Fibroblast of skin of left biceps (primary cell): ENCODE measurements at places on chromosomes 4 and X.

- DNase-seq, result no peak
Observed at GRCh38 chr4:187715466-187715865, 280.1 kb upstream of the ZFP42 start.

GRCh38 chr4:113094802-113095201 lies 45.3 kb downstream of the ANK2 start:
- no peak for DNase-seq

- no peak for DNase-seq
Observed at GRCh38 chrX:155231163-155231562, 14.9 kb downstream of the VBP1 start.

- DNase-seq, result peak; percentile 20
Observed at GRCh38 chr4:29336861-29337260, 1383.3 kb upstream of the PCDH7 start.

- DNase-seq, result peak; percentile 81
Observed at GRCh38 chr4:119300101-119300978, 21.6 kb downstream of the FABP2 start.

DNA sequence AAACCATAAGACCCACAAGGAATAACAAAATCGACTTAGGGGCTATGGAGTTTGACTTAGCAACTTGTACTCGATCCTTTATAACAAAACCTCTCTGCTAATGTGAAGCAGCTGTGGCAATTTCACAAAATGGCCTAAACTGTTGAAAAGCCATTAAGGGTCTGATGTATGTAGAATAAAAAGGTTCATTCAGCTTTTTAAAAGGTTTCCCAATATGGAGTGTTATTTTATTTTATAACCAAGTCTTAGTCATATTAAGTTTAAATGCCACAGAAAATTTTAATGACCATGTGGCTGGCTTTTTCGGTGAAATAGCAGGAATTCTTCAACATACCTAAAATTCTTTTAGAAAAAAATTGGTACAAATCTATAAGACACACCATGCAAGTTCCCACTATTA lies 291.8 kb upstream of the HAND2 start:
- peak; percentile 56 for DNase-seq

DNA sequence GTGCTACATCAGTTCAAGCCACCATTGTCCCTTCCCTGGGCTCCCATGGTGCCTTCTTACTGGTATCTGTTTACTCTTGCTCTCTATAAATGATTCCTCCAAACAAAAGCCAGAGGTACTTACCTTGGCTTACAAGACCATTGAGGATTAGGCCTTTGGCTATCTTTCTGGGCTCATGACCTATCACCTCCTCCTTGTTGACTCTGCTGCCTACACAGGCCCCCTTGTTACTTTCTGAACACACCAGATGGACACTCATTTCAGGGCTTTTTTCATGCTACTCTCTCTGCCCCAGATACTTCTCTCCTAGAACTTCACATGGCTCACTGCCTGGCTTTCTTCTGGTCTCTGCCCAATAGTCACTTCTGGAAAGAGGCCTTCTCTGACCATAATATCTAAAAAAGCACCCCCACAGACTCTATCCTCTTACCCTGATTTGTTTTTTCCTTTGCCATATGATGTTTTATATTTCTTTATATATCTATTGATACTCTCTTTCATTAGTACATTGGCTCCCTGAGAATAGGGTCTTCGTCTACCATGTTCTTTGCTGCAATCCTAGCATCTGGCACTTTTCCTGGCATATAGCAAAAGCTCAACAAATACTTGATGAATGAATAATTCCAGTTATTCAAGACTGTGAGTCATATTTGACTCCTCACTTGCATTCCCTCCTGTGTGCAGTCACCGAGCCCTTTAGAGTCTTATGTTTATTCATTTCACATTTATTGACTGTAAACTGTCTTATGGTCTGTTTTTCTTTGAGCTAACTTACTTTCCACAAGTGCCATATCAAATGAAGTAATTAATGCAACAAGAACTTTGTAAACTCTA lies 27.1 kb upstream of the TAPT1 start:
- peak; percentile 69 for DNase-seq

DNA sequence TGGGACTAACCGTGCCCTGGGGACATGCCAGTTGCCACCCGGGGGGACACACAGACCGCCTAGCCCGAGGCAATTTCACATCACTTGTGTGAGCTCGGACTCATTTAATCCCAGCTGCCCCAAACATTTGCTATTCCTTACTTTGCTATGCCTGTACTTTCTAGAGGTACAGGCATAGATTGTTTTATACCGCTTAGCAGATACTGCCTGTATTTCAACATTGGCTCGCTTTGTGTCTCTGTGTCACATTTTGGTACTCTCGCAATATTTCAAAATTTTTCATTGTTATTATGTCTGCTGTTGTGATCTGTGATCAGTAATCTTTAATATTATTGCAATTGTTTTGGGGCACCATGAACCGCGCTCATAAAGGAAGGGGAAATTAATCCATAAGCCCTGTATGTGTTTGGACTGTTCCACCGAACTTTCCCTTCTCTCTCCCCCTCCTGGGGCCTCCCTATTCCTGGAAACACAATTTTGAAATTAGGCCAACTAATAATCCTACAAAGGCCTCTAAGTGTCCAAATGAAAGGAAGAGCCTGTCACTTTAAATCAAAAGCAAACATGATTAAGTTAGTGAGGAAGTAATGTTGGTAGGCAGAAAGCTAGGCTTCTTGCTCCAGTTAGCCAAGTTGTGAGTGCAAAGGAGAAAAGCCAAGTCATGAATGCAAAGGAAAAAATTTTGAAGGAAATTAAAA lies 568 bp upstream of the CASP6 start:
- DNase-seq, result no peak

DNA sequence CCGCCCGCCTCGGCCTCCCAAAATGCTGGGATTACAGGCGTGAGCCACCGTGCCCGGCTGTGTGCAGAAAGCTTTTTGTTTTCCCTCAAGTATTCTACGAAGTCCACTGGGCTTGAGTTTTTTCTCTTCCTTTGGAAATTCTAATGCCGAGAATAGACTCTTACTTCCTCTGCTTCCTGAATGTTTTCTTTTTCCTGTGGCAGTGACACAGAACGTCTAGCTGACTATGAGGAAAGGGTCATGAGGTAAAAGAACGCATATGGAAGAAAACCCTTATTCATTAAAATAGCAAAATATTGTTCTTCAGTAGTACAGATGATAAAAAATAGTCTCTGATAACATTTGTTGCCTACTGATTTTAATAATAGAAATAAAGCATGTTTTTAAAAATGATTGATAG lies 4.9 kb upstream of the SLC25A4 start:
- no peak for DNase-seq

DNA sequence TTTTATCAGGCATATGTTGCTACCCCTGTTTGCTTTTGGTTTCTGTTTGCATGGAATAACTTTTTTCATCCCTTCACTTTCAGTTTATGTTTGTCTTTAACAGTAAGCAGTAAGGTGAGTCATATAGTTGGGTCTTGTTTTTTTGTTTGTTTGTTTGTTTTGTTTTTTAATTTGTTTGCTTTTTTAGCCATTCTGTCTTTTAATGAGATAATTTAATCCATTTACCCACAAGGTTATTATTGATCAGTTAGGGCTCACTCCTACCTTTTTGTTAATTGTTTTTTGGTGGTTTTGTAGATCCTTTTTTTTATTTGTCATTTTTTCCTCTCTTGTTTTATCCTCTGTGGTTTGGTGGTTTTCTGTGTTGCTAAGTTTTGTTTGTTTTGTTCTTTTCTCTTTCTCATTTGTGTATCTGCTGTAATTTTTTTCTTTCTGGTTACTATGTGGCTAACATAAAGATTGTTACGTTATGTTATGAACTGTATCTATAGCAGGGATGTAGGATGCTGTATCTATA lies 379.5 kb upstream of the MAD2L1 start:
- no peak for DNase-seq

DNA sequence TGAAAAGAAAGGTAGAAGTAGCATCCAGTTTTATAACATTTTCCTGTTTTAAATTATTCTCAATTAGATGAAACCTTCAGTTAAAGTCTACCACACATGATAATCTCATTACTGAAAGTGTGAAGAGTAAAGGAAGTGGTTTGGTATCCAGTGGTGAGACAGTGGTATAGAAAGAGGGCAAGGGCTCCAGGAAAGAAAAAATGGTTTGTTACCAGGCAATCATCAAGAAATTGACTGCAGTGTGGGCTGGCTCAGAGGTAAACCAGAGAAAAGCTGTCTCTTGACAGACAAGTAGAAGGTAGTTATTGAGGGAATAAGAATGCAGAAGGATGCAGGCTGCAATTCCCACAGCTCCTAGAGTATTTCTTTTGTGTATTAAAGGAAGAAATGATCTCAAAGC lies 406.2 kb downstream of the TLL1 start:
- no peak for DNase-seq

DNA sequence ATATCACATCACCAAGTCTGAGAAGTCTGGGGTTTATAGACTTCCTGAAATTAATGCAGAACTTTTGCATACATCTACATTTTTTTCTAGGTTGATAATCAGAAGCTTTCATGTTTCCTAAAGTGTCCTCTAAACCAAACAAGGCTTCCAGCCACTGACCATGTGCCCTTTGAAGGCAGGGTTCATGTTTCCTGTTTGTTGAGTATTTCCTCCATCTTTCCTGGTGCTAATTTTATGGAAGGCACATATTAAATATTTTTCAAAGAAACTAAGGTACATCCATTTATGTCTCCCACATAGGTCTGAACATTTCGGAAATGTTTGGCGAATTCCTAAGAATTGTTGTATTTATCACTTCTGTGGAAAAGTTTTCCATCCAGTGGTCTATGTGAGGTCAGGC lies 5.6 kb downstream of the GALNT7 start:
- DNase-seq, result no peak

DNA sequence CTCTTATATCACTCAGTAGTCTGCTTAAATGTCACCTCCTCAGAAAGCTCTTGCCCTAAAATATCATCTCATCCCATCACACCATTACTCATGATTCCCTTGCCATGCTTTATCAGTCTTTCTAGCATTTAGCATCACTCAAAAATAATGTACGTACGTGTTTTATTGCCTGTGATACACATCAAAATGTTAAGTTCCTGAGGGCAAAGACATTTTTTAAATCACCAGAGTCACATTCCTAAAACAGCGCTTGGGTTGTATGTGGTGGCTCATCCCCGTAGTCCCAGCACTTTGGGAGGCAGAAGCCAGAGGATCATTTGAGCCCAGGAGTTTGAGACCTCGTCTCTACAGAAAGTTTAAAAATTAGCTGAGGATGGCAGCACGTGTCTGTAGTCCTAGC lies 21.3 kb upstream of the PDLIM5 start:
- no peak for DNase-seq

DNA sequence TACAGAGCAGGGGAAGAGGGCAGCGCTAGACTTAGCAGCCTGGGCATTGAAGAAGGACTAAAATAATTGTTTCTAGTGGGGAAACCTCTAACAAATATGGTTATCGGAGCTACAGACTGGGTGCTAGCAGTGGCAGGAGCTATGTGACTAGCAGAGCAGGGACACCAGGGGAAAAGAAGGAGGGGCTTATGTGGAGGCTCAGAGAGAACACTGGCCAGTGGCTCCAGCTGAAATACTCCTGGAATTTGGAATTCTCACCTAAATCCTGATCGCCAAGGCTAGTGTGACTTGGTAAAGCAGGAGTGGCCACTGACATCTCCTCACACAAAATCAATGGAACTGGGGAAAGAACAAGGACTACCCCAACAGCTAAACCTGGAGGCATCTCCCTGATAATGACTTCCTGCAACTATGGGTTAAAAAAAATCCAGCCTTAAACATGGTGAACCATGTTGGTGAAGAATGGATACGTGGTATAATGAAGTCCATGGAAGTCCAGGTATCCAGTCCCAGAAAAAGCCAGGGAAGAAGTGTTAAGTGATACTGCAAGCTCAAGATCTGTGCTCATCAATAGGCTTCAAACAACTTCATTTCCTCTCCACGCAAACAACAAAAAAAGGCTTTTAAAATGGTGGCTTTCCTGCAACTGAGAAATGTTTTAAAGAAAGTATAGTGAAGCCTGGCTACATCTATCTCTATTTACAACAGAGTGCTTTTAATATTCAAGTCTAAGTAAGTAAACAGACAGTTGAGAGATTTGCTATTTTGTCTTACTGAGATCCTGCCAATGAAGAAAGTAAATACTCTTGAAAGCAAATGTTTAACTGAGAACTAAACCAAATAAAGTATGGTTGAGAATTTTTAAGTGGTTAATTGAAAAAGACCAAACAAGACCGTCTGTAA lies 1.8 kb downstream of the TAPT1 start:
- no peak for DNase-seq

DNA sequence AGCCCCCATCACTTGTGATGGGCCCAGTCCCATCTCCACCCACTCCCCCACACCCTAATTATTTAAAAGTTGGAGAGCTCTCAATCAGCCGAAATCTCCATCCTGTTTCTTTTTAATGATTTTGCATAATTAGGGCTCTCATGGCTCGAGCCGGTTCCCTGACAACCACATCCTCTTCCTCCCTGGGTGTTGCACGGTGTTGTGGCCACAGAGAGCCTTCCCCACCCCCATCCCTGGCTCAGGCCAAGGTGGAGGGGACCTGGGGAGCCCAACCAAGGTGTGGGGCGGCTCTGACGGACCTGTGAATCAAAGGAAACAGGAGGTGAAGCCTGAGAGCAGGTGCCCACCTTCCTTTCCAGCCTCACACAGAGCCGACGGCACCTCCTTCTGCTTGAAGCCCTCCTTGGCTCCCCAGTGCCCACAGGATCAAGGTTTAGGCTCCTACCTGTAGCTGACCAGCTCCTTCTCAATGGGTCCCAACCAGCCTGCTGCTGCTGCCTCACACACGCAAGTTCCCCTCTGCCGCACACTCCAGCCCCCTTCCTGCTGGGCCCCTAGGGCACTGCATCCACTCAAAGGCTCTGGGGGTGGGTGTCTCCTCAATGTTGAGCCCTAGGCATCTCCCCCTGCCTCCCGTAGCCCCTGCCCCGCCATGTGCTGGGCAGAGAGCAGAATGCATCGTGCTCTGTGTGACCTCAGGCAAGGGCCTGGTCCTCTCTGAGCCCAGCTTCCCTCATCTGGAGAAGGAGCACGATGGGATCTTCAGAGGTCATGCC lies 68.7 kb downstream of the WFS1 start:
- DNase-seq, result no peak

GRCh38 chrX:18674417-18674787 lies 2.5 kb upstream of the RS1 start:
- no peak for DNase-seq

DNA sequence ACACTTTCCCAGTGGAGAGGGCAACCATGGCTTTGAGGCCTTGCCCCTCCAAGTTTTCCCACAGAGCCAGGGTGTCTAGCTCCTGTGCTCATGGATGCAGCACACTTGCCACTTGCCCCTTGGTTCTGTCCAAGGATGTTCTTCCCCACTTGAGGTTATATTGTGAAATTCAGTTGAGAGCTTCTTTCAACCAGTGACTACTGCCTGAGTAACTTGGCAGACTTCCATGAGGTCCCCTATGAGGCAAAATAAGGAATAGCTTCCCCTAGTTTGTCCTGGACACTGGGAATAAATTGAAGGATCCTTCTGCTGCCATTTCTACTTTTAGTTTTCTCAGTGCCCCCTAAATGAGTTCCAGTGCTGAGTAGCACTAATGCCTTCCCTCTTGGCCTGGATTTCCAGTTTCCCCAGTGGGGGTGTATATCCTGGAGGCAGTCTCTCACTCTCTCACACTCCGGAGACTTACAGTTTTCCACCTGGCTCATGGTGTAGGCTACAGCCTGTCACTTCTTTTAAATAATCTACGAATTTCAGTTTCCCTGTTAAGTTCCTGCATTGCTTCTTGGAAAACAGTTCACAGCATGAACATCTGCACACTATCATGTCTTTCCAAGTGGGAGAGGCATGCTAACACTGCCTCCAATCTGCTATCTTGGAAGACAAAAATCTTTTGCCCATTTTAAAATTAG lies 36.4 kb upstream of the ADH4 start:
- peak; percentile 26 for DNase-seq

GRCh38 chrX:33211356-33212260 lies at the start of gene DMD:
DMD (minus strand) TSS chrX:33211549; CDS start chrX:33211312, 237 bp downstream.
- DNase-seq, result peak; percentile 32

GRCh38 chr4:118843237-118843636 lies 7.3 kb upstream of the SEC24D start:
- DNase-seq, result no peak
